ENCODE measurements at places on chromosomes 5 and 9.

- DNase-seq: no peak
These were observed 30.1 kb upstream of the CFAP157 start for GRCh38 chr9:127676638-127677037.

- DNase-seq: no peak
These were observed 125.5 kb upstream of the HAND1 start for GRCh38 chr5:154603485-154603884.

- no peak for DNase-seq
These were observed 148.4 kb downstream of the TTLL11 start for GRCh38 chr9:121944711-121945191.

DNA sequence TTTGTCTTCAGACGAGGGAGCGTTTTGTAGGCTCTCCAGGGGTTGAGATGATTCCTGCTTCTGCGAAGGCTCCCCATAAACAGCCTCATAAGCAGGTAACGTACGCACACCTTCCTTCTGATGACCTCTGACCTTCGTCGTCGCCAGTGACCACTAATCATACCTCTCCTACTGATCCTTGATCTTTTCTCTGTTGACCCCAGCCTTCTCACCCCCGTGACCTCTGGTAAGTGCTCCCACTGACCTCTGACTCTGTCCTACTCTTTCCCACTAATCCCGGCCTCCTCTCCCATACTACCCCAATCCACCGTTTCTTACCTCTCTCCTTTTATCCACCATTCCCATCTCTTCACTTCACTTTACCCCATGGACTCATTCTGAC, 345 bp downstream of the DNAI1 start:
- no peak for DNase-seq

GRCh38 chr5:142644127-142644526, 41.8 kb downstream of the FGF1 start:
- DNase-seq: no peak

DNA sequence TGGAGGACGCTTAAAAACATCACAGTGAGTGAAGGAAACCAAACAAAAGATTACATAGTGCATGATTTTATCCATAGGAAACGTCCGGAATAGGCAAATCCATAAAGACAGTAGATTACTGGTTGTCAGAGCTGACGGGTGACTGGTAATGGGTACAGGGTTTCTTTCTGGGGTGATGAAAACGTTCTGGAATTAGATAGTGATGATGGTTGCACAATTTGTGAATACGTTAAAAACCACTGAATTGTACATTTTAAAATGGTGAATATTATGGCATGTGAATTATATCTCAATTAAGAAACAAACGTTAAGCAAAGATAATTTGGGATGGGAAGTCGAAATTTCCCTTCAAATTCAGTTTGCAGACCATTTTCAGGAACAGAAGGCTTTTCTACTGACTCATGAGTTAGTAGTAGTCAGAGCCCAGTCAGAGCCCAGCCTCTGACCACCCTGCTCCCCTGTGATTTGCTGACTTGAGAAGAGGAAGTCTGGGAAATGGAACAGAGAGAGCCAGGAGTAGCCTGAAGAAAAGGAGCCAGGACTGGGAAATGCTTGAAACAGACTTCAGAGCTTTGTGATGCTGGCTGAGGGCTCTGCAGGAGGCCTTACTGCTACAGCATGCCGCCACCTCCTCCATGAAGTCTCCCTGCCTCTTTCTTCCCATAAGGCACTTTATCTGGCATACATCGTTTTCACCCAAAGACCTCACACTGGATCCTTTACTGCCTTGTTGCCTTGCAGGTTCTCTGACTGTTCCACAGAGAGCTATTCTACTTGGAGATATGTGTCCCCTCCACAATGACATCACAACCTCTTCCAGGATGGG, 46.4 kb upstream of the CTNNA1 start:
- no peak for DNase-seq

Data from neural crest cell (in vitro differentiated cells).